Activated T-cell treated with anti-CD3 and anti-CD28 coated beads, Interleukin-2, amount 50 U/mL, for 4 hours (primary cell): ENCODE measurements at places on chromosomes 7 and 10.

DNA sequence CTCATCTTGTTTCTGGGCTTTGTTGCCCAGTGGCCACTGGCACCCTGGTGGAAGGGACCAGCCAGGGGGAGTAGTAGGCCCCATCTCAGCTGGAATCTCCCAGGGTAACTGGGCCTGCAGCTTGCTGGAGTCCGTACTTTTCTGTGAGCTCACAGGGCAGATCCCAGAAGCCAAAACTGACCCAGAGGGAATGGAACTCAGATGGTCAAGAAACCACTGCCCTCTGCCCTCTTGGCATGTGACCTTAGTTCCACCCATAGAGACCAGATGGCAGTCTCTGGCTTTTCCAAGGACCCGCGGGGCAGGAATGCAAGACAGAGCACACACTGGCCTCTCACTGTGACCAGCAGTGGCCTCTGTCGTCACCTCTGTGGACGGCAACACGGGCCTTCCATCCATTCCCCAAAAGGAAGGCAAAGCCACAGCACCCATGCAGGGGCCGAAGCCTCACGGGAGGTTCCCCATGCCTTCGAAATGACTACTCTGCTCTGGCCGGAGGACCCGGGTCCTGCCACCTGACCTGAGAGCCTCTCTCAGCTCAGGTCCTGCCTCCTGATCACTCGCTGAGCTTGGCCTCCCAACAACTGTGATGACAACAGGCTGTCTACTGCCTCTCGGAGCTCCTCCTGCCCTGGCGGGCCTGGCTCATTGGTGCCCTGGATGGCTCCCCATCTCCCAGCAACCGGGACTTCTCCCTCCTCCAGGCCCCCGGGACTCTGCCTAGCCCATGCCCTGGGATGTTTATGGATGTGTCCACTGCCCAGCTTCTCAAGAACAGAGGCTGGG is 29.9 kb downstream of the MYL10 start:
- DNase-seq, result no peak

DNA sequence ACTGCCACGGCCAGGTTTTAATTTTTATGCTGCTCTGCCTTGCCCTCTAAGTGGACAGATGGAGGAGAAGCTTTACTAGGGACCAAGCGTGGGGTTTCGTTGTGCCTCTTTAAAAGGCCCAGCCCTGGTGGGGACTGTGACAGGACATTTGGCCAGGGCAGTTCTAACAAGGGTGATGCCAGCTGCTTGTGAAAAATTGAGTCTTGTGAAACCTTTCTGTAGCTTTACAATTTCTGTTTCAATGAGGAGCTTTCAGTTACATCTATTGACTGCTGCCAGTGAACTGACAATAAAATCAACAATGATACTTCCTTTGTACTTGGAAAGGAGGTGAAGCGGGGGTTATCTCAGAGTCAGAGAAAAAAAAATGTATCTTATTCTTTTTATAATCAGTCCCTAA is 233.1 kb upstream of the CSTF2T start:
- no peak for DNase-seq

DNA sequence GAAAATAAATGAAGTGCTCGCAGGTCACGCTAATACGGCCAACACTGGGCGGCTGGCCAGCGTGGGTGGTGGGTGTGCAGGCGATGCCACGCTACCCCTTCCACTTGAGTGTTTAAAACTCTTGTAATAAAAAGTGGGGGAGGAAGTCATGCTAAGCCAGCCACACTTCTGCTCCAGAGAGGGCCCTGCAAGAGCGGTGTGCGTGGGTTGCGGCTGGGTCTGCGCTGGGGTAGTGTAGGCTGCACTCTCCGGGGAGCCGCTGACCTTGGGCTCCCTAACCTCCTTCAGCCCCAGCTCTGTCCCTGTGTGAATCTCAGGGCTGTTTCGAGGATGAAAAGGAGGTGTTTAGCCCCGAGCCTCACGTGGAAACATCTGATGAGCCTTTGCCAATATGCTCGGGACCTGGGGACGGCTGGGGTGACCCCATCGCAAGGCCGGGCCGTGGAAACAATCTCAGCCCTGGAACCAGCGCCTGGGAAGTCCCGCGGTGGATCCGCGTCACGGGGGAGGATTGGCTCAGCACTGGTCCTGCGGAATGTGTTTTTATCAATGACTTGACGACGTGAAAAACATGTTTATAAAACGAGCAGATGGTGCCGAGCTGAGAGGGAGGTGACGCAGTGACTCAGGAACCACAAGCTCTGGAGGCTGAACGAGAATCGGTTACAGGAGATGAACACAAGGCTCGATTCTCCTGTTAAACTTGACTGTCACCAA is 278.5 kb downstream of the DNAJB6 start:
- DNase-seq, result no peak

- DNase-seq, result no peak
Measured at GRCh38 chr10:132417257-132417910, 20.4 kb downstream of the PWWP2B start.

- no peak for DNase-seq
Measured at GRCh38 chr10:22722626-22723169, 8.3 kb upstream of the PIP4K2A start.
